ENCODE measurements at places on chromosomes 12 and 14.

DNA sequence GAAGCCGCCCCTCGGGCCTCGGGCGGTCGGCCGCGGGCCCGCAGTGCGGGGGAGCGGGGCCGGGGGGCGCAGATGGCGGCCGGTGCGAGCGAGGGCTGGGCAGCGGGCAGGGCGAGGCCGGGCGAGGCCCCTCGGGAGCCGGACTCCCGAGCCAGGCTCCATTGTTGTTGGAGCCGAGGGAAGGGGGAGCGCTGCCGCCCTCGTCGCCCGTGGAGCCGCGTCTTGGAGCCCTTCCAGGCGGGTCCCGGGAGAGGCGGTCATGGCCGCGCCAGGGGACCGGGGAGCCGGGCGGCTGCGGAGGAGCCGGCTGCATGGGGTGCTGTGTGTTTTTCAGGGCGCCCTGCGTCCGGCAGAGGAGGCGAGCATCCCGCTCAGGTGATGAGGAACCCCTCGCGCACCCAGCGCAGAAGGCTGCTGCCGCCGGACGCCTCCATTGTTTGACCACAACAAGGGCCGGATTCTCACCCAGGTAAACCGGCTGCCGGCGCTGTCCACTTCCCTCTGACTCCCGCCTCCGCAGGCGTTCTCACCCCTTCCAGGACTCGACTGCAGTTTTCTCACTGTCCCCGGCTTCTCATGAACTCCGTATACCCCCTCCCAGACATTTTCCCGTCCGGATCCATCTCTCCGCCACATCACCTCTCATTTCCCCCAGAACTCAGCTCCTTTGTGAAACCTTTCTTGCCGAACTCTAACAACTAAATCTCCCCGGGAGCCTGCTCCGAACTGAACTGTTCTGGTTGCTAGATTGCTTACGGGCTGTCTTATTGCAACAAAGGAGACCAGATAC is 732 bp downstream of the ZNF664 start:
- DNase-seq = peak; percentile 18

DNA sequence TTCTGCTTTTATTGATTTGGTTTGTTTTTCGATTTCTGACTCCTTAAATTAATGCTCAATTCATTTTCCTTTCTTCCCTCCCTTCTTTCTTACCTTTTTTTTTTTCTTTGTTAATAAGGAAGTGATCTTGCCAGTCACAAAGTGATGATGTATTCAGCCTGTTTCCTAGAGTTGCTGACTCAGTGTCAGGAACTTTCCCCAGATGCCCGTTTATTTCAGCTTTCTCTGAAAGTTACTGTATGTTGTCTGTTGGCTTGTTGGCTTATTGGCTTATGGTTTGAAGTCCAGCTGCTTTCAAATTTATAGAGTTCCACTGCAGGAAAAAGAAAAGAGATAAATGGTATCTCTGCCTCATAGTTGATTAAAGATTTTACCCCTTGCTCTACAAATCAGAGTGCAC is 12.4 kb upstream of the SLC6A15 start:
- DNase-seq = peak; percentile 51

DNA sequence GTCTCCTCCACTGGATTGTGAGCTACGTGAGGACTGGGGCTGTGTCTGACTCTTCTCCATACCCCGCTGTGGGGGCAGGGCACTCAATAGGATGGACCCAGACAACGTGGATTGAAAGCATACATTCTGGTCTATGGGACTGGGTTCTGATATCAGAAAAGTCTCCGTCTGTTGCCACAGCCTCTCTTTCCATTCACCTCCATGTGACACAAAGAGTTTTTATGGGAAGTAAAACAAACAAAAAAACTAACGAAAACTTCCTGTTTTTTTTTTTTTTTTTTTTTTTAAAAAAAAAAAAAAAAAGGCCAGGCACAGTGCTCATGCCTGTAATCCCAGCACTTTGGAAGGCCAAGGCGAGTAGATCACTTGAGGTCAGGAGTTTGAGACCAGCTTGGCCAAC is 44.7 kb downstream of the SLC8A3 start:
- DNase-seq = no peak

- no peak for DNase-seq
Observed at GRCh38 chr14:99093532-99094517, 178.2 kb downstream of the BCL11B start.

GRCh38 chr14:97178781-97179180 is 381.6 kb downstream of the VRK1 start:
- peak; percentile 80 for DNase-seq

GRCh38 chr12:21697904-21698630 is 40.4 kb upstream of the LDHB start:
- peak; percentile 44 for DNase-seq

- no peak for DNase-seq
Observed at GRCh38 chr14:52678591-52678990, 16.8 kb downstream of the ERO1A start.

- DNase-seq = no peak
Observed at GRCh38 chr14:95207475-95208233, 50.3 kb upstream of the DICER1 start.

DNA sequence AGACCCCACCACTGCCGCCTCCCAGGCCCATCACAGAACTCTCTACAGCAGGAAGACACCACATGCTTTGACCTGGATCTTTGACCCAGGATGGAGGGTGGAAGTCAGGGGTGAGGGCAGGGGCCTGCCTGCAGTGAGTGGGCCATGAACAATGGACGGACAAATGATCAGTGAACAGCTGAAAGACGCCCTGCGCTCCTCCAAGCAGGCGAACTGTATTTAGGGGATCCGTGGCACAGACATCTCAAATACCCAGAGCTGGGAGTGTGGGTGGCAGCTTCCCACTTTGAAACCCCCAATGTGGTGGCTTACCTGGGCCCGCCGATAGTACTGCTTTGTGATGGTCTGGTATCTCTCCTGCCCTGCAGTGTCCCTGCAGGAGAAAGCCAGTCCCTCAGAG is 8.7 kb upstream of the GPX2 start:
- DNase-seq = no peak

DNA sequence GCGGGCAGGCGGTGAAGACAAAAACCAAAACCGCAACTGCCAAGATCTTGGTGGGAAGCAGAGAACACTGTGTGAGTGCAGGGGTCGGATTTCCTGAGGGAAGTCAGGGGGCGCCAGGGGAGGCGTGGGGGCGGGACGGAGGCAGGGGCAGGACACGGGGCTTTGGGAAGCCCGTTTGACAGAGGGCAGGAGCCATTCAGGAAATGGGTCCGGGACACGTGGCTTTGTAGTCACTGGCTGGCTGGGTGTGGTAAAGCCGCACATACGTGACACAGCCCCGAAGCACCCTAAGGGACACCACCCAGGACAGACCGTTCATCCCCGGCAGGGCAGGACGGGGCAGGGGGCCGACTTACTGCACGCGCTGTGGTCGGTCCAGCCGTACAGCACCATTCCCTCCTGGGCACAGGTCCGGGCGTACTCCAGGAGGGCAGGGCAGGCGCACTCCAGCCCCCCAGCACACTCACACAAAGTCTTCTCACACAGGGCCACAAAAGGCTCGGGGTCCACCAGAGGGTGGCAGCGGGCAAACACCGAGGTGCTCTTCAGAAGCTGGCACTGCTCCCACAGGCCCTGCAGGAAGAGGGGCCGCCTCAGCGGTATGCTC is 49.4 kb downstream of the VWF start:
- no peak for DNase-seq

DNA sequence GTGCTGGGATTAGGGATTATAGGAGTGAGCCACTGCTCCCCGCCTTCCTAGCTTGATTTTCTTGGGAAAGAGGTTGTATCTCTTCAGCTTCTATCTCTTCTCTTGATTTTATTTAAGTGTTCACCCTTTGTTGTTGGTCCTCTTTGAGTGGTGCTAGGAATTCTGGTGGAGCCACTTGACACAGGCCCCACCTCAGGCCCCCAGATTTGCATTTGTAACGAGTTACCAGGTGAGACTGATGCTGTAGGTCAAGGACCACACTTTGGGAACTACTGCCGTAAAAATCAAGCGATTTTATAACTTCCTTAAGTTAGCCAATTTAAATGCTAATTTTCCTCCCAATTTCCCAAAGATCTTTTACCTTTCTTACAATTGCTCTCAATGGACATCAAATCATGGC is 26.3 kb downstream of the SRGAP1 start:
- DNase-seq = no peak
